EH (cell line): ENCODE measurements at places on chromosomes 6 and 20.

GRCh38 chr20:48578397-48579098, 249.3 kb downstream of the PREX1 start:
- no peak for DNase-seq

- no peak for DNase-seq
Observed at GRCh38 chr6:145561095-145562072, 173.9 kb downstream of the EPM2A start.

GRCh38 chr6:163201855-163202254, 212.7 kb upstream of the QKI start:
- DNase-seq, result no peak

DNA sequence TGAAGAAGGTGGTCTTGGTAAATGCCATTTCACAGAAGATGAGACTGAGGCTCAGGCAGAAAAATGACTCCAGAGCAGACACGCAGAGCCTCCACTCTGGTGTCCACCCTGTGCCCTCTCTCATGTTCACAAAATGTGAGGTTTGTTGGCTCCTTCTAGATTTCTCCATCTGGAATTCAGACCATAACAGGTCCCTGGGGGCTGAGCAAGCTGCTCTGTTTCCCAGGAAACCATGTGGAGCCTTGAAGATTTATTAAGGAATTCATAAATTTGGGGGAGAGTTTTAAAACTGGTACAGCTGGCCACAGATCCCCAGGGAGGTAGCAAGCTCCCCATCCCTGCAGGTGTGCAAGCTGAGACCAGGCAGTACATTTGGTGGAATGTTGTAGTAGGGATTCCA, 38.8 kb upstream of the SIRPA start:
- no peak for DNase-seq

GRCh38 chr6:87274660-87275274, 47.6 kb upstream of the SMIM8 start:
- DNase-seq, result peak; percentile 79

DNA sequence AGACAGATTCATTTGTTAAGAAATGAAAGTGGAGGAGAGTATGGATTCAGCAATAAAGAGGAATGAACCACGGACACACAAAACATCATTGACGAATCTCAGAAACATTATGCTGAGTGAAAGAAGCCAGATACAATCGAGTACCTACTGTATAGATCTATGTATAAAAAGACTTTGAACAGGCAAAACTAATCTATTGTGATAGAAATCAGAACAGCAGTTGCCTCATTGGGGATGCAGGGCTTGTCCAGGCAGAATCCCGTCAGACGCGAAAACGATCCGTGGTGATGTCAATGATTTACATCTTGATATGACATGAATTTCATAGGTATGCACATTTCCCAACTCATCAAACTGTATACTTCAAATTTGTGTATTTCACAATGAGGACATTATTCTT, 265.2 kb downstream of the CBLN4 start:
- DNase-seq, result no peak

GRCh38 chr6:152012227-152012626, 204.7 kb downstream of the ESR1 start:
- DNase-seq, result no peak

- peak; percentile 58 for DNase-seq
Observed at GRCh38 chr6:74585753-74586152, 620.1 kb downstream of the COL12A1 start.

GRCh38 chr6:72321788-72322187, 300.1 kb upstream of the KCNQ5 start:
- DNase-seq, result peak; percentile 67

GRCh38 chr6:138517635-138518034, 18.3 kb upstream of the NHSL1 start:
- peak; percentile 70 for DNase-seq

- peak; percentile 53 for DNase-seq
Observed at GRCh38 chr20:14921513-14921912, 584.1 kb upstream of the FLRT3 start.

- DNase-seq, result peak; percentile 14
Observed at GRCh38 chr6:77124604-77125003, 338.7 kb downstream of the HTR1B start.
